ENCODE measurements at places on chromosomes 5 and 9.

- no peak for DNase-seq
Observed at GRCh38 chr5:4337519-4337918, 741.9 kb downstream of the IRX1 start.

DNA sequence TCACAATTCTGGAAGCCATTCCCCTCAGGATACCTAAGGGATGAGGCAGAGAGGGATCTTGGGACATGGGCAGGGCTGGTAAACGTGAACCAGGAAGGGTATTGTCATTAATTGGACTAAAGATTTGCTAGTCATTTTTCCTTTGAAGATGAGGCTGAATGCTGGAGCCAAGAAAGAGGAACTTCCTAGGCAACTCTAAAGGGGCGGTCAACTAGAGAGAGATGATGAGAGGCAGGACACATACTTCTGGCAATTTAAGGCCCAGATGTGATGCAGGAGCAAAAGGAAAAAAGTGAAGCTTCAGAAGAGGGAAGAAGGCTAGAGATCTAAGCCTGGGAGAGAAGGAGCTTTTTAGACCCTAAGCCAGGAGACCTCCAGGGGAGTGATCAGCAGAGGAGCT, 5.6 kb downstream of the GBA2 start:
- DNase-seq = no peak

DNA sequence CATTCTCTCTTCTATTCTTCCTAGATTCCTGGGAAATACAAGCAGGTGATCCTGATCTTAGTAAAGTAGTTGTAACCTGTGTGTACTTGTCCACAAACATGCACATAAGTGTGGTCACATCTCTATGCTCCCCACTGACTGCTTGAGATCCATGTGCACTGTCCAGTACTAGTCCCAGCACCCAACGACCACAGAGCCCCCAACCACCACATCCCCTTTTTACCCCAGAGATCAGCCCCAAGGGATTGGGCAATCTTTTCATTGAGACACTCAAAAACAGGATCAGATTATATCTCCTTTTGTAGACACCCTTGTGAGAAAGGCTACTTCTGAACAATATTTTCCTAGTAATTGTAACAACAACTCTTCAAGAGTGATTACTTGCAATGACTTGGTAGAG, 240.6 kb downstream of the ACTL7B start:
- no peak for DNase-seq

- DNase-seq = no peak
Observed at GRCh38 chr9:137195525-137196220, 4.9 kb downstream of the TPRN start.

- no peak for DNase-seq
Observed at GRCh38 chr5:178403351-178403750, 170.7 kb upstream of the PHYKPL start.

- DNase-seq = no peak
Observed at GRCh38 chr5:115949096-115949495, 13.2 kb upstream of the LVRN start.

- DNase-seq = no peak
Observed at GRCh38 chr5:180233729-180234128, 24.7 kb upstream of the RASGEF1C start.

- no peak for DNase-seq
Observed at GRCh38 chr9:73719660-73720059, 568.0 kb downstream of the ANXA1 start.

DNA sequence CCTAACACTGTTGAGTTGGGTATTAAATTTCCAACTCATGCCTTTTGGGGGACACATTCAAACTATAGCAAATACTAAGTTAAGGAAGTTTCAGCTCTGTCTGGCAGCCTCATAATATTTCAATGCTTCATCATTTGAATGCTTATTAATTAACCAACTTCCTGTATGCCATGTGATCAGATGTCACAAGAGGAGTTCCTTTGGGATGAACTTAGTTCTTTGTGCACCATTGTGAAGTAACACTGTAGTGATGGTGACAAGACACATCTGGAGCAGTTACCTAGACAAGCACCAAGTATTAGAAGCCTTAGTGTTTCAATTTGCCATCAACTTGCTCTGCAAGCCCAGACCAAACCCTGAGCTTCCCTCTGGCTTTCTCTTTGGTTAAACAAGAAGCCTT, 90.7 kb upstream of the IL12B start:
- DNase-seq = no peak

GRCh38 chr9:133331641-133332380, 4.2 kb downstream of the SURF6 start:
- DNase-seq = no peak

DNA sequence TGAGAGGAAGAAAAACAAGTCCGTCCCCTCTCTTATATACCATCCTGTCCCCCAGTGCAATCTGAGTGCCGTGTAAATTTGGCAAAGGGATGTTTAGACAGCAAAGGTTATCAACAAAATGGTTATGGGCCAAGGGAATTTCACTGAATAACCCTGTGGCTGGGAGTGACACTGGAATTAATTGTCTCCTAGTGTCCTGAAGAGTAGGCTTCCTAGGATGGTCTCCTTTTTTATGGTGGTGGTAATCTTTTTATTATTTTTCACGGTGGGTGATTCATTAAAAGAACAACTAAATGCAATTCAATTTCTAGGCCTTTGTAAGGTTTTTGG, 244.2 kb downstream of the PIK3R1 start:
- no peak for DNase-seq

- no peak for DNase-seq
Observed at GRCh38 chr5:32932241-32932935, 221.3 kb downstream of the NPR3 start.

DNA sequence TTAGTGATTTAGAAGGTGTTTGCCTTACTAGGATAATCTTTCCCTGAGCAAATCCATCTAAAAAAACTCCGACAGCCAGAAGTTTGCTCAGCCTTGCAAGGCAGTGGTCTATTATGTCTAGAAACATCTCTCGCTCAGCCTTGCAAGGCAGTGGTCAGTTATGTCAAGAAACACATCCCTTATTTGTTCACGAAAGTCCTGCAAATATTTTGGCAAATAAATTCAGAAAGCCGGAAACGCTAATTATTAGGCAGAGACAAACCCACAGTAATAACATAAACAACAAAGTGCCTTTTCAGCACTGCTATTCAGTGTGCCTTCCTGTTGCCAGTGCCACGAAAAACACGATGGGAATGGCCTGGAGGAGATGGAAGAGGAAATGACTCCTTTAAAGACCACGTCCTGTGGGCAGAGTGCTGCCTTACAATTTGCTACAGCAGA, 184.5 kb downstream of the GNAQ start:
- no peak for DNase-seq

- no peak for DNase-seq
Observed at GRCh38 chr5:87184605-87185004, 83.1 kb upstream of the RASA1 start.

GRCh38 chr5:120093178-120093577, 370.9 kb upstream of the PRR16 start:
- DNase-seq = no peak

GRCh38 chr5:11013793-11014192, 252.8 kb upstream of the DAP start:
- no peak for DNase-seq

DNA sequence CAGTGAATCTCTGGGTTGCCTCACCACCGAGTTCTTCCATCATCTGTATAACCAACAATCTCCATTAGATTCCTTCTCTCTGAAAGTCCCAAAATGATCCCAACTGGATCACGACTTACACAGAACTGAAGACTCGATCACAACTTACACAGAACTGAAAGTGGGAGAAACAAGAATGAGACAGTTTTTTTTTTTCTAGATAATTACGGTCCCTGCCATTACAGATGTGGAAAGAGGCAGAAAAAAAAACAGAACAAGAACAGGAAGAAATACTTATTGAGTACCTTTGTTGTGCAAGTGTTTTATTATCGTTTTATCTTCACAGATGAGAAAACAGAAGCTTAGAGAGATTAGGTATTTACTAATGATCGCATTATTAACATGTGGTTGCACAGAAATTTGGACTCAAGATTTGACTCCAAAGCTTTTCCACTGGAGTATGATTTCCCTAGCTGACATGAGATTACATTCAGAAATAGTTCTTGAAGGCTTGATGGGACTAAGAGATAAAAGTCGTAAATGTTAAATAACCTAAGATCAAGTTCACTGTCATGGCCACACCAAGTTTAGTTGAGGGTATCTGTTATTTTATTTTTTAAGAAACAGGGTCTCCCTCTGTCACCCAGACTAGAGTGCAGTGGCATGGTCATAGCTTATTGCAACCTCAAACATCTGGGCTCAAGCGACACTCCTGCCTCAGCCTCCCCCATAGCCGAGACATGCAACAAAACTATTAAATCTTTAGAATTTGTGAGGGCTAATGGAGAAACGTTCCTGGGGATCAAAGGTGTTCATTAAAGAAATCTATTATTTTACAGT, 8.9 kb downstream of the PLK2 start:
- no peak for DNase-seq

DNA sequence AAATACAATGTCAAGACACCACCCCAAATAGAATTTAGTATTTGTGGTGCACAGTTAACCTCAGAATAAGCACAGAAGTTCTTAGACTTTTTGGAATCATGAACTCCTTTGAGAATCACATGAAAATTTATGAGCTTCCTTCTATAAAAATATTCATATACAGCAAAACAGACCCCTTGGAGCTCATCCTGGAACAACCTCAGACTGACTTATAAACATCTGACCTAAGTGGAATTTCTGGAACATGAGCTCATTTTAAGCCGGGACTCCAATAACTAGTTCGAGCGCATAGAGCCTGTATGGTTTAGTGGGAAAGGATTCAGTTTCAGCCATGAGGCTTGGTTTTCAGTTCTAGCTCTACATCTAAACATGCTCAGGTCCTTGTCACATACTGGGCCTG, 192.3 kb downstream of the DEPDC1B start:
- no peak for DNase-seq

GRCh38 chr9:116692616-116693015, 5.5 kb downstream of the TRIM32 start:
- DNase-seq = no peak

- no peak for DNase-seq
Observed at GRCh38 chr9:123282362-123283047, 14.1 kb upstream of the STRBP start.

GRCh38 chr9:100088202-100088601, 10.6 kb downstream of the ERP44 start:
- DNase-seq = no peak

GRCh38 chr5:113125371-113125770, 148.8 kb downstream of the DCP2 start:
- no peak for DNase-seq

DNA sequence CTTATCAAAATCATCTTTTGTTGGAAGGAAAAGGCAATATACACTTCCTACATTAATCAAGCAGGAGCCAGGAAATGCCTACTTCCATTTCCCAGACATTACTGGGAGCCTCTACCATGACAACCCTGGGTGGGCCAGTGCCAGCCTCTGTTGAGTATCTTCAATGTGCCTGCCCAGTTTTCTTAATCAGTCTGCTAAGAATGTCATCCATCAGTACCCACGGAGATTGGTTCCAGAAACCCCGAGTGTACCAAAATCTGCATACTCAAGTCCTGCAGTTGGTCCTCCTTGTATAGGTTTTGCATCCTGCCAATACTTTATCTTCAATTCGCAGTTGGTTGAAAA, 82.4 kb downstream of the MARCHF3 start:
- no peak for DNase-seq

GRCh38 chr9:127835991-127836516, 18.4 kb downstream of the ENG start:
- no peak for DNase-seq

DNA sequence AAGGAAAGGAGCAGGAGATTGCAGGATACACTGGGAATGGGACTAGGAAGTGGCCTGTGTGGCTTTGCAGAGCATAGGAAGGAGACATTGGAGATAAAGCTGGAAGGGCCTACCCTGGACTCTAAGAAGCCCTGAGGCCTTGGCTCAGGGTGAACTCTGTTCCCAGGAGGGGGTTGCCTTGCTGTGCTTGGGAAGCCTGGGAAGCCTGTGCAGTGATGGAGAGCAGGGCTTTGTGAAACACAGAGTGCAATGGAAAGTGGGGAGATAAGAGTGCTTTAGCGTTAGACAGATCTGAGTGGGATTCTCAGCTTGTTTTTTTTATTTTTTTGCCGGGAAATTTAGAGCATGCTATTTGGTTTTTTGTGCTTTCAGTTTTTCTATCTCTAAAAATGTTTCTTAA, 437.8 kb downstream of the KDM4C start:
- DNase-seq = no peak

DNA sequence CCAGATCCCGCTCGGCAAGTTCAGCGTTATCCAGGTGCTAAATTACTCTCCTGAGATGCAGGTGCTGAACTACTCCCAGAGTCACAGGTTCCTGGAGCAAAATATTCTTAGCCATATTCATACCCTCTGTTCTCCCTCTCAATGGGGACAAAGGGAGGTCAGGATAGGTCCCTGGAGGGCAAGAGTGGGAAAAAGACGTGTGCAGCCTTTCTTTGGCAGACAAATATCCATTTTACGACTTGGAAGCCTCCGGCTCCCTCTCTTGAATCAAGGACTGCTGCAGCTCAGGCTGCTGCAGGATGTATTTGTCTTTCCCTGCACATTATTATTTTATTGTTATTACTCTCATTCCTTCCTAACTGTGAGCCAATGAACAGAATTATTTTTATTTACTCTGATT, 590.2 kb downstream of the NR2F1-AS1 start:
- no peak for DNase-seq

DNA sequence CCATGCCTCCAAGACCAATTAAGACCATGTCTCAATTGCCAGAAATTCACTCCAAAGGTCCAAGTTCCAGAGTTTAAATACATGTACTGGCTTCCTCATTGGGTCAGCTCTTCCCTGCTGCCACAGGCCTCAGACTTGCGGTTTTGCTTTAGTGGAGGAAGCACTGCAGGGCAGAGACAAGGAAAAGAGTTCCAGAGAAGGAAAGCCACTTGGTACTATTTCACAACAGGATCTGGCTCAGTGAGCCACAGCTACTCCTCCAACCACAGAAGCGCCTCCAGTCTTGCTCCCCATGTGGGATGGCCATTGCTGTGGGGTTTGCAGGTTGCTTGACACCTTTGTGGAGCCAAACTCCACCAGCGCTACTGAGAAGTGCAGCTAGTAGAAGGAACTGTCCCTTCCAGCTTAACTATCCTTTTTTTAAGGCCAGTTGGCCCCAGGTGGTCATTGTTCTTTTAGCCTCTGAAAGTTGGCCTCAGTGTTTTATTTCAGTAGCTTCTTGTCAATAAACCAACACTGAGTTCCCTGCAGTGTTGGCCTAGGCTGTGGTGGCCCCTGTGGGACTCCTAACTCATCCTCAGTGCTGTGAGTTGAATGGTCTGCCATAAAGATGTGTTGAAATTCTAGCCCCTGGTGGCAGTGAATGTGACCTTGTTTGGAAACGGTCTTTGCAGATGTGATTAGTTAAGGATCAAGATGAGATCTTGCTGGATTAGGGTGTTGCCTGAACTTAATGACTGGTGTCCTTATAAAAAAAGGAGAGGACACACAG, 93.7 kb upstream of the DAP start:
- no peak for DNase-seq

- DNase-seq = no peak
Observed at GRCh38 chr9:20405078-20405477, 217.2 kb downstream of the MLLT3 start.
